Suprapubic skin (tissue), 4 donors: ENCODE measurements at places on chromosomes 12 and 14.

DNA sequence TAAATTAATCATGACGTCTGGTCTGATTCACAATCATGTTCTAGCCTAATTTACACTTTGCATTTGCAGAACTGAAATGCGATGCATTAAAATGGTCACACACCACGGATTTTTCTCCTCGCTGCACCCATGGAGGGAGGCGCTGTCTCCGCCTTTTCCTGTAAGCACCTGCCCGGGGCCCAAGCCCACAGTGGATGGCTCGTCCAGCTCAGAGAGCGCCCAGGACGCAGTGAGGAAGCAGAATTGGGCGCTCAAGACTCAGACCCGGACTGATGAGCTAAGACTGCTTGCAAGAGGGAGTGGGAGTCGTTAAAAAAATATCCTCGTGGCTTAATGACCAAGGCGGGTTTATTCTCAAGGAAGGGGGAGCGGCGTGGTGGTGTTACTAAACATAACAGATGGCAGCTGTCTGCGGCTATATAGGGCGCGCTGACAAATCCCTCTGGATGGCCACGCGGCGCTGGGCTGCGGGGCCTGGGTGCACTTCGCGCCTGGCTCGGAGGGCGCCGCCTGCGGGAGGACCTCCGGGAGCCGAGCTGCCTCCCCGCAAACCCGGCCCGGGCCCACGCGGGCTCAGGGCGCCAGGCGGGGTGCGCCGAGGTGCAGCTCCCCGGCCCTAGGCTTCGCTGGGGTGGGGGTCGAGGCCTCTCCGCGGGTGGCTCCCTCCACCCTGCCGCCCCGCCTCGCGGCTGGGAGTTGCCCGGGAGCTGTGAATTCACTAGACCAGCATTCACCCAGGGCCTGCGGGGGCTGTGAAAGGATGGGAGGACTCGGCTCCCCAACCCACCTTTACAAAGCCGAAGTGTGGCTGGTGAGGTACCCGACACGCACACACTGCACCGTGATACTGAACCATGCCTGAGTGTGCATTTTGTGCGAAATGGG lies 78.7 kb downstream of the PPM1A start:
- H3K27me3 ChIP-seq: peaks cover 40% of the 10 kb centered on the region
- H3K27ac ChIP-seq: no peak overlapping the region
- no peaks in the 10 kb centered on the region for H3K36me3 ChIP-seq
- peak overlapping the region; percentile 47 for H3K4me3 ChIP-seq
- peaks cover 22% of the 10 kb centered on the region for H3K4me1 ChIP-seq

DNA sequence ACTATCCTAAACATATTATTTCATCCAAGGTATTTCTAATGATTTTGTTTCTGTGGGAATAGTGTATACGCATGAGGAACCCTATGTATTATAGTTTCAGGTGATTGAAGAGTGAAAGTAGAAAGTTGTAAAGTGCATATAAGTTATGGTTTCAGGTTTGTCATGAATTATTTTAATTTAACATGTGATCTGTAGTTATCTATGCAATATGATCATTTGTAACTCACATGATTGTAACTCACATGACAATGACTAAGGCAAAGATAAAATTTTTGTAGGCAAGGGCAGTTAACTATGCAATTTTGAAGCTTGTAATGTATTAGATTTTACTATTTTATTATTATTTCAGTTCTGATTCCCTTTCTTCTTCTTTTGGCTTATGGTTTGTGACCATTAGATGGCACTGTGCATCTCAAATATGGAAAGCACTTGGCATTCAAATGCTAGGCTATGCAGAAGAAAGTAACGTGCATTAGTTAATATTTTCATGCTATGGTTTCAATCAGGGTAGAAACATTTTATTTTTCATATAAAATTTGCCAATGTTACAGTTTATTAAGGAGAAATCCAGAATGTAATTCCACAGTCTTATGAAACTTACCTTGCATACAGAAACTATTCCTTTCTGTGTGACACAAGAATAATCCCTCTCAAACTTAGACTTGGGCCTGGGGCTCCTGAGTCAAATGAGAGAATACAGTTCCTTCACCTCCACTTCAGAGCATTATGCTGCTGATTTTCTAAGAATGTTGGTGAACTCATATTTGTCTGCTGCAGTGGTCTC lies 15.8 kb upstream of the TMEM30B start:
- no peaks in the 10 kb centered on the region for H3K36me3 ChIP-seq
- DNase-seq: no peak
- peaks cover 4% of the 10 kb centered on the region for H3K4me1 ChIP-seq
- no peak overlapping the region for H3K4me3 ChIP-seq
- H3K27me3 ChIP-seq: no peaks in the 10 kb centered on the region
- H3K27ac ChIP-seq: no peak overlapping the region

DNA sequence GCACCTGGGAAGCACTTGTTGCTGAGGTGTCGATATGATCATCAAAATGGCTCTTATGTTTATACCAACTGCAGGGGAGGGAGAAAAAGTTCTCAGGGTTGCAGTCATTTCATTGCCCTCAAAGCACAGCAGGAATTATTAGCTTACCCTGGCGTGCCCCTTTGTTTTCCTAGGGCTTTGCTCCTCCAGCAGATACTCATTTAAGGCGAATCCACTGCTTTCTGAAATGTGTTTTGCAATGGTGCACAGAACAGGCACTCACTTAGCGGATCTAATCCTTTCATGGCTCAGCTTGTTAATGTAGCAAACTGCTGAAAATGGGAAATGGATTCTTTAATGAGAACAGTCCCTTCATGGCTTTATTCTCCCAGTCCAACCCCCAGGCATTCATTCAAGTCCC lies 76.7 kb downstream of the NKX2-1 start:
- H3K4me3 ChIP-seq: no peak overlapping the region
- H3K4me1 ChIP-seq: no peaks in the 10 kb centered on the region
- H3K36me3 ChIP-seq: no peaks in the 10 kb centered on the region
- no peak for DNase-seq
- H3K27me3 ChIP-seq: peaks cover 4% of the 10 kb centered on the region
- no peak overlapping the region for H3K27ac ChIP-seq

- no peak overlapping the region for H3K4me3 ChIP-seq
- DNase-seq: no peak
- no peak overlapping the region for H3K27ac ChIP-seq
- no peaks in the 10 kb centered on the region for H3K4me1 ChIP-seq
Observed at GRCh38 chr12:77102691-77103090, 37.3 kb upstream of the E2F7 start.

GRCh38 chr12:14578646-14579045 lies 11.0 kb upstream of the PLBD1 start:
- no peak overlapping the region for H3K4me3 ChIP-seq
- no peaks in the 10 kb centered on the region for H3K36me3 ChIP-seq
- H3K4me1 ChIP-seq: no peaks in the 10 kb centered on the region
- H3K27me3 ChIP-seq: no peaks in the 10 kb centered on the region
- no peak for DNase-seq

DNA sequence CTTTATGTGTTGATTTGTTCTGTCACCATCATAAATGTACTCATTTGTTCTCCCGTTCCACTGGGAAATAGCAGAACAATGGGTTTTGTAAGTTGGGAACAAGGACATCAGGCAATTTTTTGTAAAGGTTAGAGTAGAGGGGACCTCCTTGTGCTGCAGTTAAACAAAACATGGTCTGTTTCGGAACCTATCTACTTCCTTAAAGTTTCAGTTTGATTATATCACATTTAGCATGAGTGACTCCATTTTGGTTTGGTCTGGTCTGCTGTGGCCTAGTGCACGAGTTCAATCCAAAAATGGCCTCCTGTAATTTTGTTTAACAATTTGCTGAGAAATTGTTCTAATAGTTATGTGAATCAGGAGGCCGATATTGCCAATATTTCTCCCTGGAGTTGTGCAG lies 372.7 kb downstream of the NUAK1 start:
- H3K4me3 ChIP-seq: no peak overlapping the region
- H3K36me3 ChIP-seq: no peaks in the 10 kb centered on the region
- no peak overlapping the region for H3K27ac ChIP-seq
- H3K4me1 ChIP-seq: no peaks in the 10 kb centered on the region

DNA sequence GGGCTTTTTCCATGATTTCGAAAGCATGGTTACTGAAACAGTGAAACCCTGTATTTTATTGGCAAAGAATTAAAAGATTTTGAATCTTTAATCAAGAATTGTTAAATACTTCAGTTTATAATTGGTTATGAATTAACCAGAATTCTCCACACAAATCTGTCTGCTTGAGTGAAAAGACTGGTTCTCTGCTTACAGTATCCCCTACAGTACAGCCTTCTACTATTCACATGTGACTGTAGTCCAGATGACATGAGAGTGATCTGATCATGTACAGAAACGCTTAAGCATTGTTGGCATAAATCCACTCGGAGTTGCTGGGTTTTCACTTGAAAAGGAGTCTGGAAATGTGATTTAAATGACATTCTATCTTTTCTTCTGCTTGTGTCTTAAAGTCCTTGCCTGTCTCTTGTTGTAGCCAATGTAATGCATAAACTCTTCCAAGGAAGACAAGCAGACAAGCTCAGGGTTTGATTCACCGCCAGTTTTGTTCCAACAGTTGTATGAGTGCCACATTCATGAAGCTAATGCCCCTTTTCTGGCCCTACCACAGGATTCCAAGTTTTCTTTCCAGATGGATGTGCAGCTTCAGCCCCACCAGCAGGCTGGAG lies 222.0 kb upstream of the LRIG3 start:
- H3K36me3 ChIP-seq: no peaks in the 10 kb centered on the region
- no peak for DNase-seq
- no peak overlapping the region for H3K4me3 ChIP-seq
- H3K27me3 ChIP-seq: no peaks in the 10 kb centered on the region
- no peak overlapping the region for H3K27ac ChIP-seq
- no peaks in the 10 kb centered on the region for H3K4me1 ChIP-seq

GRCh38 chr14:70882776-70883492 lies 24.3 kb upstream of the PCNX1 start:
- no peaks in the 10 kb centered on the region for H3K27me3 ChIP-seq
- H3K4me1 ChIP-seq: no peaks in the 10 kb centered on the region
- no peaks in the 10 kb centered on the region for H3K36me3 ChIP-seq
- DNase-seq: no peak

GRCh38 chr12:7444076-7444475 lies at the start of gene CD163L1:
Gene CD163L1, minus strand, starts transcription at chr12:7444153. Its CDS starts 26 bp downstream, at chr12:7444127.
- H3K27ac ChIP-seq: no peak within 1 kb of the TSS
- peaks cover 17% of the 10 kb centered on the region for H3K27me3 ChIP-seq
- no peaks in the 10 kb centered on the region for H3K4me1 ChIP-seq

GRCh38 chr12:92814584-92814983 lies 111.8 kb downstream of the PLEKHG7 start:
- no peak for DNase-seq
- no peak overlapping the region for H3K4me3 ChIP-seq
- H3K4me1 ChIP-seq: no peaks in the 10 kb centered on the region
- H3K27me3 ChIP-seq: no peaks in the 10 kb centered on the region
